ENCODE measurements at places on chromosomes 12 and 14.

GRCh38 chr12:16526693-16527092 is 79.3 kb downstream of the LMO3 start:
- no peak for DNase-seq

DNA sequence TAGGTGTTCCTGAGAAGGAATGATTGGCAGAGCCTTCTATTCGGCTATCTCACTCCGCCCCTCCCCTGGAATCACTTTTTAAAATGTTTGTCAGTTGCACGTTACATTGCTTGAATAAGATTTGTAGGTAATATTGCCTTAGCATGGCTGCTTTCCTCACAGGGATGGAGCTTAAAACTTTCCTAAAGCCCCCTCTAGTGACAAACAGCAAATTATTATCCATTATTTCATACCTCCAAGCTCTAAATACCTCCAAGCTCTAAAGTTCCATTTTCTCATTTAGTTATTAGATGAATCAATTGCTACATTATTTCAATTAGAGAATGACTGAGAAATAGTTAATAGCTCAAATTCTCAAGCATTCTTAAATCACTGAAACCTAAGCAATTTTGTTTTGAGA is 5.1 kb upstream of the SPATA7 start:
- DNase-seq = no peak

DNA sequence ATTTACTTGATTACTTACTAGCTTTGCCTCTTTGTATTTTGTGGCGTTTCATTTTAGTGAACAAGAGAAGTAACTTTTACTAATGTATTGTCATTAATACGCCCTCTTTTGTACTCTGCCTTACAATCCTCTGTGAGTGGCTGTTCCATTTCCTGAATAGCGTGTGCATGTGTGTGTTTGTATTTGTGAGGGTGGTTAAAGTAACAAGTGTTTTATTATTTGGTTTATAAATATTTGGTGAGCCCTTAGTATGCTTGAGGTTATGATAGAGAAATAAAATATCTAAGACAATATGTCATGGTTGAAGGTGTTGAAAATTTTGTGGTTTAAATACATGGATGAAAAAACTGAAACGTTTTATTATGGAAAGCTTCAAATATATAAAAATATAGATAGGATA is 71.7 kb upstream of the REP15 start:
- no peak for DNase-seq

GRCh38 chr14:61774861-61775260 is 12.6 kb downstream of the SNAPC1 start:
- no peak for DNase-seq

GRCh38 chr14:106690333-106690891 is 1164.0 kb downstream of the TMEM121 start:
- no peak for DNase-seq

DNA sequence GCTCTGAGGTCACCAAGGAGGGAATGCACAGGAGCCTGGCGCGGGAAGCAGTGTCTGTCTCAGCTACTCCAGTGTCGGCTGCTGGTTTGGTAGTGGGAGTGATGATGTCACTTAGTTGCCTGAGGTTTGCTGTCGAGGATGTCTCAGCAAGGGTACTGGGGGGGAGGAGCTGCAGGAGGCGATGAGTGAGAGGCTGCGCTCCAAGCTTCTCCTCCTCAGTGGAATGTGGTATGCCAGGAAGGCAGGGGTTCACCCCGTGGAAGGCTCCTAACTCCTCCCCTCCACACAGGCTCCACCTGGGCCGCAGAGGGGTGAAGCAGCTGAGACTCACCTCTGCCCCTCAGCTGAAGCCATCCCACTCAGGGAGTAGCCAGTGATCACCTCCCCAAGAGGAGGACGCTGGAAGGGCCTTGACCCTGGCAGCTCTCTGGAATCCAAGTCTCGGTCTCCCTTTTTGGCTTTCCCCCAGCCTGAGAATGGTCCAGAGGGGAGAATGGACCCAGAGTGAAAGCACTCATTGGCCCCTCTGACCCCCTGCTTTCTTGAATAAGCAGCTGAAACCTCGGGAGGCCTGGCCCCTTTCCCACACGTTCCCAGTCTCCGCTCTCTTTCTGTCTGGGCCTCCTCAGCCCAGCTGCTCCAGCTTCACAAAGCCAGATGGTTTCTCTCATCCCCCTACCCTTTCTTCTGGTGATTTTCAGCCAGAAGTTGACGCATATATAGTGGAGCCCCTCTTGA is 178.9 kb upstream of the FKBP4 start:
- DNase-seq = no peak

DNA sequence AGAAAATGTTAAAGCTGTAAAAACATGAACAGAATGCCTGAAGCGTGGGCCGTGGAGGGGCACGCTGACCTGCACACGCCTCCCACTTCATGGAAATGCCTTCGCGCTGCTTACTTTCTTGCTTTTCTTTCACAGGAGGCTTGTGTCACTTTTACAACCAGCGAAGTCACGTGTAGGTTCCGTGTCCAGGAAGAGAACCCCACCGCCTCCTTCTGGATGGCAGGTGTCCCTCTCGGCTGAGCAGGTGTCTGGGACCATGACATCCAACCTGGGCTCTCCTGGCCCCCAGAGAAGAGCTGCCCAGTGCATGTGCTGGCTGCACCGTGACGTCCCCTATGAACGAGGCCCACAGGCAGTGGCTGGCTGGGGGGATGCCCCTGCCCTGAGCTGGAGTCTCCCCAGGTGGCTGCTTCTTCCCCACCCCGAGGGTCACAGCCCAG is 345.0 kb upstream of the SFSWAP start:
- no peak for DNase-seq

GRCh38 chr12:56877195-56878009 is 56.8 kb downstream of the SDR9C7 start:
- no peak for DNase-seq

DNA sequence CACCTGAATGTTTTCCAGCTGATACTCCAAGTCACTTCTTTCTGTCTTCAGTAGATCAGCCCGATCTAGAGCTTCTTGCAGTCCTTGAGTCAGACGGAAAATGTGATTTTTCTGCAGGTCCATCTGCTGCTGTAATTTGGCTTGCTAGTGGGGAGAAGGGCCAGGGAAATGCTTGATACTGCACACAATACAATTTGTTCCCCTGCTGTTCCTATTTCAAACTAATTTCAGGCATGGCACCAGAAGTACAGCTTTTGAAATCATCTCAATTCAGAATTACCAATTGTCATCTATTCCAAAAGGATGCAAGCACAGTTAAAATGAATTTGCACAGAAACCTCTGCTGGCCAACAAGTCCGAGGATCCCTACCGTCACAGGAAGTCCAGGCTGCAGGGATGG is 53.4 kb downstream of the PRKAB1 start:
- no peak for DNase-seq

DNA sequence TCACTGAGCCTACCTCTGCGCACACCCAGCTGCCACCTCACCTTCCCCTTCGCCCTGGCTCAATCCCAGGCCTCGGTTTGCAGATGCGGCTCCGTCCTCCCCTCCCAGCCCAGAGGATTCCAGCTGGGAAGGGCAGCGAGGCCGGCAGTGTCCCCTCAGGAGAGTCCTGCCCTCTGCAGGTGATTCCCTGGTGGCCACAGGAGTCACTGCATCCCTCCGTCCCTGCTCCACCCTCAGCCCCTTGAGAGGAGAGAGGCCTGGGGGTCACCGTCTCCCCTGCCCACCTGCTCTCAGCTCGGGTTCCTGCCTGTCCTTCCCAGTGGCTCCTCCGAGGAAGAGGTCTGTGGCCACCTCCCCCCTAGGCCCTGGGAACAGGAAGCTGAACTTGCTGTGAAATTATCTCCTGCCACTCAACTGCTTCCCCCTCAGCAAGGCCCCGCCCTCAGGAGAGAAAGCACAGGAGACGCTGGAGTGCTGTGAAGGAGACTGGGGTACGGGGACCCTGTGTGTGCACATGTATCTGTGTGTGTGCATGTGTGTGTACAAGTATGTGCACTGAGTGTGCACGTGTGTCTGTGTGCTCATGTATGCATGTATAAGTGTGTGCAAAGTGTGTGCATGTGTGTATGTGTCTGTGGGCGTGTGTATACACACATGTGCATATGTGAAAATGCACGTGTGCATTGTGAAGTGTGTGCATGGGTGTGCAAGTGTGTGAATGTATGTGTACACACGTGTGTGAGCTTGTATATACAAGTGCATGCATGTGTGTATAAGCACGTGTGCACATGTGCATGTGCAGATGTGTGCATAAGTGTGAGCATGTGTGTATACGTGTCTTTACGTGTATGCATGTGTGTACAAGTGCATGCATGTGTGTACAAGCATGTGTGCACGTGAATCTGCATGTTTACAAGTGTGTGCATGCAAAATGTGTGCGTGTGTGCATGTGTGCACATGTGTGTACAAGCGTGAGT is 13.2 kb upstream of the GALNT9 start:
- no peak for DNase-seq

DNA sequence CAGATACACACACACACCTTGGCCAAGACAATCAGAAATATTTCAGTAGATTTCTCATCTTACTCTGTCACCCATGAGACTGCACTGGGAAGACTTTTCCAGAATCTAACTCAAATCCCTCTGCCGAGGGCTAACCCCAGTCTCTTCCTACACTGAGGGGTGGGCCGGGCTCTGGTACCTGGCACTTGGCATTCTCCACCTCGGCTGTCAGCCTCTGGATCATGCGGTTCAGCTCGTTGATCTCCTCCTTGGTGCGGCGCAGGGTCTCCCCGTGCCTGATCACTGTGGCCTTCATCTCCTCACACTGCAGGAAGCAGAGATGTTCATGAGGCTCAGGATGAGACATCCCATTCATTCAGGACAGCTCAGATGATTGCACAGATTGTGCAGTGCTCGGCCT is 4.9 kb downstream of the KRT83 start:
- DNase-seq = no peak

GRCh38 chr12:89999699-90000505 is 291.3 kb upstream of the ATP2B1 start:
- no peak for DNase-seq

- DNase-seq = no peak
Observed at GRCh38 chr12:10207136-10207535, 5.5 kb upstream of the GABARAPL1 start.

DNA sequence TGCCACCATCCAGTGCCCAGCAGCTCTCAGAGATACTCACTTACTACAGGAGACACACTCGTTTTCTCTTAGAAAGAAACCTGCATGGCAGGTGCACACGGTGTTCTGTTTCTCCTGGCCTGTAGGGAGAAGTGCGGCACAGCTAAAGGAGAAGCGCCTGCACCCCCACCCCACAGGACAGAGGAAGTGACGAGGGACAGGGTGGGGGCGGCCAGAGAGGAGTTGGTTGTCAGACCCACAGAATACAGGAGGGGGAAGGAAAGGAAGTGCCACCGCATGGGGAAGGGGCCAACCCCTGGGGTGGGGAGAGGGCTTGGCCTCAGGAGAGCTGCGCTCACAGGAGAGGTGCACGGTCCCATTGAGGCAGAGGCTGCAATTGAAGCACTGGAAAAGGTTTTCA is 8.8 kb downstream of the TNFRSF1A start:
- DNase-seq = peak; percentile 43

- DNase-seq = no peak
Observed at GRCh38 chr14:77709412-77709811, 1.5 kb downstream of the SLIRP start.

- DNase-seq = no peak
Observed at GRCh38 chr12:22459838-22460490, 84.4 kb downstream of the C2CD5 start.

DNA sequence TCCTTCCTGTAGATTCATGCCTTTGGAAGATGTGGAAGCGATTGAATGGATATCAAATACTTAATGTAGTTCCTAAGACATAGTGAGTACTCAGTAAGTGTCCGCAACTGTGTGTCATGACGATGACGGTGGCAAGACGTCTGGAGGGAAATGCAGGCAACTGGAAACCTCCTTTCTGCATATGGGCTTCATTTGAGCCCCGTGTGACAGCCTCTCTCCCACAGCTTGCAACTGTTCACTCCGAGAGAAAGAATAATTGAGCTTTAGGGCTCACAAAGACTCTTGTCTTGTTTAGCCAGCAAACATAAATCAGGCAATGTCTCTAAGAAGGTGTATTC is 6.9 kb downstream of the CFAP251 start:
- no peak for DNase-seq

DNA sequence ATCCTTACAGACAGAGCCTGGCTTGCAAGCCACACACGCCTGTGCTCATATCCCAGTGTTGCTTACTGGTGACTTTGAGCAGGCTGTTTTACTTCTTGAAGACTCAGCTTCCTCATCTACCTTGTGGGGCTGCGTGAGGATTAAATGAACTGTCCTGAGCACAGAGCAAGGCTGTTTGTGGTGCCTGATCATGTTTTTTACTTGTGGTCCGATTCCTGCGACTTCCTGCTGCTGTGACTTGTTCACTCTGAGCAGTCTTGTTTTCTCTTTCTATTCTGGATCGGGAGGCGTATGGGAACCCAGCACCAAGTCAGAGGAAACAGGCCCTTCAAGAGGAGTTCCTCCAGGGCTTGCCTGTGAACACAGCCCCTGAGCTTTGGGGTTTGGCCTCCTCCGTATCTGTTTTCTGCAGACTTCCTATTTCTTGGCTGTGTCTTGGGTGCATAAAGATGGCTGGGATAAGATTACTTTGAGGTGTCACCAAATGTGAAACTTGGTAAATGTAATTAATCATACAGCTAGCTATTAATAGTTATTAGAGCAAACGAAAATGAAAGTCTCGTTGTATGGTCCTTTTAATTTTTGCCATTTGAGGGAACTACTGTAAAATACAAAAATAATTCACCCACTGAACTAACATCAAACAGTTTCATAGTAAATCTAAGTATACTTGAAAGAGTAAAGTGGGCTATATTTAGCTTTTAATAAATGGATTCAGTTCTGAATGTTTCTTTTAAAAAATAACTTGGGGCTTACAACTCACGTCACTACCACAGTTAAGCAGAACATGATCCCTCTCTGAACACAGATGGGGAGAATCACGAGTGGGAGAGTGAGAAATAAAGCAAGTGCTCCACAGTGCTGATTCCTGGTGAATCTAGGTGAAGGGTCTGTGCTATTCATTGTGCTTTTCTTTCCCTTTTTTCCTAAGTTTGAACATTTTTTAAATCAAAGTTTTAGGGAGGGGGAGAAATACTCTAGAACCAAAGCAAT is 251.5 kb downstream of the FOXN3 start:
- DNase-seq = no peak

DNA sequence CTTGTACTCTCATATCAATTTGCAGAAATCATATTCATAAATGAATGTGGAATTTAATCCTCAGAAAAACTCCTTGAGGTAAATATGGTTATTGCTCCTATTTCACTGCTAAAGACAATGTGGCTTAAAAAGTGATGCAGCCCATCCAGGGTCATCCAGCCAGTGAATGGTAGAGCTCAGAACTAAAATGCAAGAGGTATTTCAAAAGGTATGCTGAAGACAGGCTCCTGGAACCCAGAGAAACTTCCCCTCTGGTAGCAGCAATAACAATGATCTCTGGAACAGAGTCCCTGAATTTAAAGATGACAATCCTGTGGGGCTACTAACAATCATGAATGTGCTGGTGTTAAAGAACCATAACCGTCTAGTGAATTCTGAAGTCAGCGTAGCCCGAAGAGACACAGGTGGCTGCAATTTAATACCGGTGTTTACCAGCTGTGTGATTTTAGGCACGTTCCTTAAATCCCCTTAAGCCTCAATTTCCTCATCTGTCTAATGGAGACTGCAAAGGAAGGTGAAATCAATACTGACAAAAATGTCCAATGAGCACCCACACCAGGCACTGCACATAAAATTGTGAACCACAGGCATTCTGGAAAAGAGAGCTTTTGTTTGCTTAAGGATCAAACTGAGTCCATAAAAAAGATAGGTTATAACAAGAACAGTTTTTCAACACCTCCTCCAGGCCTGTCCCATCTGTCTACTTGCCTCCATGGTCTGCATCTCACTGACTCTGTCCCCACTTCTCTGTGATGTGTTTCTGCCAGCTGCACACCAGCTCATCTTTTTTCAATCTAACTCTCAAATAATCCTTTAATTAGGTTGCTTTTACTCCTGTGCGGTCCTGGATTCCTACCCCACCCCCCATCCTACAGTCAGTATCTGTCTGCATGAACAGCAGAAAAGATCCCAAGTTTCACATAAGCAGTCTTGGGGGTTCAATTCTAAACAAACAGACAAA is 10.5 kb downstream of the TM7SF3 start:
- no peak for DNase-seq

Measured in CD4-positive, alpha-beta T cell treated with Interleukin-17A for 4 hours (primary cell).